D341Med (cell line): ENCODE measurements at places on chromosomes 13 and 19.

GRCh38 chr13:110291286-110291685 is 15.7 kb downstream of the COL4A1 start:
- DNase-seq = no peak

- DNase-seq = no peak
Measured at GRCh38 chr13:99231721-99232120, 26.5 kb downstream of the GPR18 start.

DNA sequence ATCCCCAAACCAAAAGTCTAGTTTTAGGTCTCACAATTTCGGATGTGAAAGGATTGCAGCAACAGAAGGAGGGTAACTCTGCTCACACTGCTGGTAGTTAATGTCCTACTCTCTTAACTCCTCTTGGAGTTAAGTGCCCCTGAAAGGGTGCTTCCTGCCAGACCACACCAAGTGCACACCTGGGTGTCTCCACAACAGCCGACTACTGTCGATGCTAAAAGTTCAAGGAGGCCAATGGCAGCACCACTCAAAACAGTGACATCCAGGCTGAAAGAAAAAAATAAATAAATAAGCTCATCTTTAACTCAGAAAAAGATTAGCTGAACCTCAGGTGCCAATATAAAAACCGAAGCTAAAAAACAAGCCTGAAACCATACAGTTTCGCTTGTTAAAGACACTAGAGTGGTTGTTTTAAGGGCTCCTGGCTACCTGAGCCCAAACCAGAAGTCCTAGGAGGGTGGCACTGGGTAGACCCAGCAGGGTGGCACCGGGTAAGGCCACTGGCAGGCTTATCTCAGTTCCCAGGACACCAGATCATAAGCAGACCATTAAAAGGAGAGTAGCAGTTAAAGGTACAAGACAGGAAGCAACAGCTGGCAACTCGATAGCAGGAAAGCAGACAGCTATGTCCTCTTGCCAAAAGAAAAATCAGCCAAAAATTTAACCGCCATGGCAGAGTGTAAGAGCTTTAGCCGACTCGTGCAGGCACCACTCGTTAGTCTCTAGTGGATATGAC is 39.3 kb downstream of the BRD4 start:
- DNase-seq = no peak

DNA sequence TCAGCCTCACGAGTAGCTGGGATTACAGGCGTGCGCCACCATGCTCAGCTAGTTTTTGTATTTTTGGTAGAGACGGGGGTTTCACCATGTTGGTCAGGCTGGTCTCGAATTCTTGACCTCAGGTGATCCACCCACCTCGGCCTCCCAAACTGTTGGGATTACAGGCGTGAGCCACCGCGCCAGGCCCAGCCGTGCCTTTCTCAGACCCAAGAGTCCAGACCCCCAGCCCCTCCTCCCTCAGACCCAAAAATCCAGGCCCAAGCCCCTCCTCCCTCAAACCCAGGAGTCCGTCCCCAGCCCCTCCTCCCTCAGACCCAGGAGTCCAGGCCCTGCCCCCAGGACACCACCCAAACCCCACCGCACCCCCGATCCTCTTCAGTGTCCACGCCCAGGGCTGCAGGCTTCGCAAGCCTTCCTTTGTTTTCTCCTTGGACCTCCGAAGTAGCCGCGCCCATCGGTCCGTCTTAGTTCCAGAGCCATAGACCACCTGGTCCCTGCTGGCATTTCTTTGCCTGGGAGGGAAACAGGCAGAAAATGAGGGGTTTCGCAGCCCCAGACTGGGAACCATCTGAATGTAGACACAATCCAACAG is 3.7 kb downstream of the TMC4 start:
- no peak for DNase-seq

GRCh38 chr13:31521435-31521834 is 217.9 kb upstream of the RXFP2 start:
- no peak for DNase-seq

GRCh38 chr19:41408256-41408655 is 10.6 kb downstream of the BCKDHA start:
- DNase-seq = peak; percentile 67

DNA sequence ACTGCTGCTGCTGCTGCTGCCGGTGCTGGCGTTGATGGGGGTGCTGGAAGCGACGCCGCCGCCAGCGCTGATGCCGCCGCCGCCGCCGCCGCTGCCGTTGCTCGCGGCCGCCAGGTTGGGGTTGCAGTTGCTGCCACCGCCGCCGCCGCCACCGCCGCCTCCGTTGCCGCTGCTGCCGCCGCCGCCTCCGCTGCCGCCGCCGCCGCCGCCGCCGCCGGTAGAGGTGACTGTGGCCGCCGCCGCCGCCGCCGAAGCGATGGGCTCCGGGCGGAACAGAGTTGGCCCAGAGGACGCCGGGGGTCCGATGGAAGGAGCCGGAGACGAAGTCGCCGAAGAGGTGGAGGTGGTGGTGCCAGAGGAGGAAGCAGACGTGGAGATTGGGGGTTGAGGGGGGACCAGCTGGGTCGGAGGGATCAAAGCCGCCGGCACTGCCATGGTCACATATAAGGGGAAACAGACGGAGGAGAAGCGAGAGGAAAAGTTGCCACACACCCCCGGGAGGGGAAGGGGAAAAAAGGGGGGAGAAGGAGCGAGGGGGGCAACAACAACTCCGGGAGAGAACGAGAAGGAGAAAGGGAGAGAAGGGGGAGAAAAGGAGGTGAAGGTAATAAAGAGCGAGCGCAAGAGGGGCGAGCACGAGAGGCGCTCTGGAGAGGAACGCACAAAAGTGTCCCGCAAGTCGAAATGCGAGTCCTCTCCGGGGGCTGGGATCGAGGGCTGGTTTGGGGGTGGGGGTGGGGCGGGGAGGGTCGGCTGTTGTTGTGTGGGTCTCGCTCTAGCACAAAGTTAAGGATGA is 471 bp downstream of the DACH1 start:
- DNase-seq = peak; percentile 42

DNA sequence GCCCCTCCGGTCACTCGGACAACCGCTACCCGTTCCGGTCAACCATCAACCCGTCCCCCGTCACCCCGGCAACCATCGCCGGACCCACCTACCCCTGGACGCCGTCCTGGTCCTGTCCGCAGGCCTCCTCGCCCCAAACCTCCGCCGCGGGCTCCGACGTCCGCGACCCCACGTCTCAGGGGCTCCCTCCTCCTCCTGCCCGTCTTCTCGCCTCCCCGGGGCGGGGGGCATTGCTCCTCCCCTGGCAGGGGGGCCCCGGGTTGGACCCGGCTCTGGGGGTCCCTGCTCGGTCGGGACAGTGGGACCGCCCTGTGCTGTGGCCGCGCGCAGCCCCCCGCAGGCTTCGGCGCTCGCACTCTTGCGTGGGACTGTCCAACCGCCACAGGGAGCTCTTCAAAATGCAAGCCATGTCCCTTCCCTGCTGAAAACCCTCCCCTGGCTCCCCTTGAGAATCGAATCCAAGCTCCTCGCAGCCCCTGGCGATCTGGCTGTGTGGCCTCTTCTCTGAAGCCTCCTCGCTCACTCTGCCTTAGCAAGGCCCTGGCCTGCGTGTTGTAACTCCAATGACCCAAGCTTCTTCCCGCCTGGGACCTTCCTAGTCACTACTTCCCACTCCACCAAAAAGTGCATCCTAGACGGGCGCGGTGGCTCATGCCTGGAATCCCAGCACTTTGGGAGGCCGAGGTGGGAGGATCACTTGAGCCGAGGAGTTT is 8.4 kb downstream of the EPHX3 start:
- no peak for DNase-seq

DNA sequence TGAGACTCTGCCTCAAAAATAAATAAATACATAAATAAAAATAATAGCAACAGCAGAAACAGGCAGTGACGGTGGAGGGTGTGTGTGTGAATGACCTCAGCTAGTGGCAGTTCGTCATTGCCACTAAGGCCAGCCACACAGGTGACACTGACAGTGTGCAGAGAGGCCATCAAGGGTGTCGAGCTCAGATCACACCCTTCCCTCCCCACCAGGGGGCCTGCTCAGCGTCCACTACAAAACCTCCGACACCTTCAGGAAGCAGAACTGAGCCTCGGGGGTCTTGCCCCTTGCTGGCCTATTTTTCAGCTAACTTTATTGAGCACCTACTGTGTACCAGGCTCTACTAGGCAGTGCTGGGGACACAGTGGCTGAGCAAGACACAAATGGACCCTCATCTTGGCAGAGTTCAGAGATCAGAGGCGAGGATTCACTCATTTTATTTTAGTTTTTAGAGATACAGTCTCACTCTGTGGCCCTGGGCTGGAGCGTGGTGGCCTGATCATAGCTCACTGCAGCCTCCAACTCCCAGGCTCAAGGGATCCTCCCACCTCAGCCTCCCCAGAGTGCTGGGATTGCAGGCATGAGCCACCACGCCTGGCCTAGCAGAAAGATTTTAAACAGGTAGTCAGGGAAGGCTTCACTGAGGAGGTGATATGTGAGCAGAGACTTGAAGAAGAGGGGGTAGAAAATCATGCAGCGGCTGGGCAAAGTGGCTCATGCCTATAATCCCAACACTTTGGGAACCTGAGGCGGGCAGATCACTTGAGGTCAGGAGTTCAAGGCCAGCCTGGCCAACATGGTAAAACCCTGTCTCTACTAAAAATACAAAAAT is 30.3 kb upstream of the SEMA6B start:
- peak; percentile 73 for DNase-seq

GRCh38 chr13:73090116-73090822 is 31.5 kb downstream of the KLF5 start:
- DNase-seq = peak; percentile 18

DNA sequence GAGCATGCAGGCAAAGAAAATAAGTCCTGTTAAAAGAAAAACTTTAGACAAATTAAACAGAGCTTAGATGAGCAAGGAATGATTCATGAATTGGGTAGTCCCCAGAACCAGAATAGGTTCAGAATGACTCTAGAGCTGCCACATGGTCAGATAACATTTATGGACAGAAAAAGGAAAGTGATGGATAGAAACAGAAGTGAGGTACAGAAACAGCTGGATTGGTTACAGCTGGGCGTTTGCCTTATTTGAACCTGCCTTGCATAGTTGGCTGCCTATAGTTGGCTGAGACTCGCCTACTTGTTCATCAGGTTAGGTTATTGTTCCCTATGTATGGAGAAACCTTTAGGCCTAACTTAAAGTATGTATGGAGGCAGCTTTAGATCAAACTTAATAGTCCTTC is 35.4 kb downstream of the WDFY2 start:
- DNase-seq = no peak

DNA sequence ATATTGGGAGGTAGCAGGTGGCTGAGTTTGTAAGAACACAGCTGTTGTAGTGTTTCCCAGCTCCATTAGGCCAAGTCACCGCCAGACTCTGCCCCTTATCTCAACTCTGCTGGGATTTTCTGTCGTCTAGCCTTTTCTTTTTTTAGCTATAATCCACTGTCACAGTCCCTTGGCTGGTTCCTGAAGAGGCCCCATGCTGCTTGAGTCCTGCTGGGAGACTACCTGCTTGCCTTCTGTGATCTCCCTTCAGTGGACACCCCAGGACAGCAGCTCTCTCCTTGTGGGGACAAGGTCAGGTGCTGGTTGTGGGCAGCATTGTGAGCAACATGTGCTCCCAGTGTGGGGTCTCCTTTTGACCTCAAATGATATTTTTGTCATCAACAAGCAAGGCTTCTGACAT is 195.0 kb upstream of the ATXN8OS start:
- DNase-seq = peak; percentile 52

GRCh38 chr13:59782696-59783095 is 381.0 kb downstream of the DIAPH3 start:
- no peak for DNase-seq

- DNase-seq = no peak
Measured at GRCh38 chr19:17678836-17679235, 9.3 kb downstream of the UNC13A start.

GRCh38 chr13:46012404-46012803 is 40.1 kb downstream of the ZC3H13 start:
- DNase-seq = no peak

- no peak for DNase-seq
Measured at GRCh38 chr13:77563111-77563510, 27.6 kb downstream of the SCEL start.

GRCh38 chr13:39461685-39462266 is 141.2 kb downstream of the LHFPL6 start:
- no peak for DNase-seq

DNA sequence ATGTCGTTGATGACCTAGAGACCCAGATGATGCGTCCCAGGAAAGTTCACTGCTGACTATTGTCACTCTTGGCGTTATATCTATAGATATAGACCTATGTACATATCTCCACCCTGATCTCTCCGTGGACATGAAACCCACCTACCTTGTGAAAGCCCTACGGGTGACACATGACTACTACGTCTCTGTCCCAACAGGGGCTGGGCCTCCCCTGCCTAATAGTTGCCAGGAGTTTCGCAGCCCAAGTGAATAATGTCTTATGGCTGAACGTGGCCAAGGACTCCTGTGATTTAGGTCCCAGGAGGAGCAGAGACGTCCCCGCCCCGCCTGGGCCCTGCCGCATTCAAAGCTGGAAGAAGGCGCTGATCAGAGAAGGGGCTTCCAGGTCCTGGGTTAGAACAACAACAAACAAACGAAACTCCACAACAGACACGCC is 4.9 kb upstream of the POU4F1 start:
- peak; percentile 39 for DNase-seq

GRCh38 chr19:15101479-15102082 is 5.6 kb upstream of the SYDE1 start:
- DNase-seq = peak; percentile 58

- no peak for DNase-seq
Measured at GRCh38 chr13:40113643-40114304, 458.3 kb downstream of the COG6 start.

DNA sequence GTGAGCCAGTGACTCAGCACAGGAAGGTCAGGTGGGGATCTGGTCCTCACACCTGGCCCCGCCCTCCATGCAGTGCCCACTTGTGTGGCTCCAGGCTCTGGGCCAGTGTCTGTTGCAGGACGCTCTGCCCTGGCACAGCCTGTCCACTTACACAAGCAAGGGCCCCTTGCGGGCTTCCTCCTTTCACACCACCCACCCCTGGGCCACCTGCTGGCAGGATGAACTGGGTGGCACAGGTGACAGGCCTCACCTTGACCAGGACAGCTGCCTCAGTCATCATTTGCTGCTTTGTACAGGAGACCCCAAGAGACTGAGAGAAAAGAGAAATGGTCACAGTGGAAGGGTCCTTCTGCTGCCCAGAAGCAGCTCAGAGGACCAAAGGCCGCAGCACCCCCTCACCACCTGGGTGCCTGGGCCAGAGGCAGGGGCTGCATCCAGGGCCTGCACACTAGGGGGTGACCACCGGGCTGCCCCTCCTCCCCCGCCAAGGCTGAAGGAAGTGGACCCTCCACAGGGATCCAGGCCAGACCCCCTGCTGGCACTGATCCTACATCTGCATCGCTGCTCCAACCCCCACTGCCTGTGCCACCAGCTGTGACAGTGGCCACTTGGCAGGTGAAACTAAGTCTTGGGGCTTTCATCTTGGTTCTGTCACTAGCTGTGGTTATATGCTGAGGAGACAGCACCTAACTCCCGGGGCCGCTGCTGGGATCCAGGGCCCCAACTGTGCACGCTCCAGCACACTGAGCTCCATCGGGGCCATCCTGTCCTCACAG is 110.3 kb downstream of the TUBA3C start:
- no peak for DNase-seq
